Amygdala (tissue), 56 donors: ENCODE measurements at places on chromosomes 16 and 17.

GRCh38 chr17:2179615-2180295, 123.8 kb downstream of the SMG6 start:
- DNase-seq = peak; percentile 28

DNA sequence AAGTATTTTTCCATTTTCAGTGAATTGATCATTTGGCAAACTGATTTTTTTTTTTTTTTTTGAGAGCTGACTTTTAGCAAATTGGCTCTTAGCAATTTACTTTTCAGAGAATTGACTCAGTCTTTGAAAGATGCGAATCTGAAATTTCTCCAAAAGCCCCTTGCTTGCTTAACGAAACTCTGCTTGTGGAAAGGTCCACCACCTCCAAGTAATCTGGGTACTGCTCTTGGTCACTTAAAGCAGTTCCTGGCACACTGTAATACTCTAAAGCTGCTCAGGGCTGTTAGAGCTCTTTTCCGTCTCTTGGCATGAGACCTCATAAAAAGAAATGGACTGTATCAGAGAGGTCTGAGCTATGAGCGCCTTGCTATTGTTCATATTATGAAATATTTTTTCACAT, 2.9 kb downstream of the GSDMB start:
- no peak for DNase-seq

GRCh38 chr17:43956222-43956621, 2.5 kb upstream of the PYY start:
- no peak for DNase-seq

DNA sequence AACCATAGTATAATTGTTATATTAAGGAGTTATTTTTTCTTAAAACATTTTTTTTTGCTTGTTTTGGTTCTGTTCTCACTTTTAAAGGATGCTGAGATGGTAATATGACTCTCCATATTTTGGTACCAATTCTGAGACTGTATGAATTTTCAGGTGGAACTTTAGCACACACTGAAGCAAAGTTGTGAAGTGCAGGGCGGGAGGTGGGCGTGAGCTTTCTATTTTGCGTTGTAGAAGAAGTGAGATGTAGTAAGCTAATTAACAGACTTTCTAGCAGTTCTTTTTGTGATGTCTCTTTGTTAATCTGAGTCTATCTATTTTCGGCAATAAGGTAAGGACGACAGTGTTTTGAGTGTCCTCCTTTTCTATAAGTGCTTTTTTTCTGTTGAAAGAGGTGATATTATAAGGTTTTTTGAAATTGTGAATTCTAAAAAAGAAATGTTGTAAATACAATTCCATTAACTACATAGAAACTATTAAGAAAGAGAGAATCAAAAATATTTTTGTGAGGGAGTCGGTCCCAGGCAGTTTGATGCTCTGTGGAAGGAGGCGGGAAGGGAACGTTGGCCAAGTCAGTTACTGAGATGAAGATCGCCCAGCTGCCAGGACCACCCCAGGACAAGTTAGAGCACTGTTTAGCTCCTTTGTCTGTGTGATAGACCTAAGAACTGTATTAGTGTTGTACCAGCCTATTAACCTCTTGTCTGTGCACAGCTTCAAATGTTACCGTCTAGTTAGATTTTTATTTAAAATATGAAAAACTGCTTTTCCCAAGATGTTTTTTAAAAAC, 65.0 kb downstream of the CCDC182 start:
- no peak for DNase-seq

DNA sequence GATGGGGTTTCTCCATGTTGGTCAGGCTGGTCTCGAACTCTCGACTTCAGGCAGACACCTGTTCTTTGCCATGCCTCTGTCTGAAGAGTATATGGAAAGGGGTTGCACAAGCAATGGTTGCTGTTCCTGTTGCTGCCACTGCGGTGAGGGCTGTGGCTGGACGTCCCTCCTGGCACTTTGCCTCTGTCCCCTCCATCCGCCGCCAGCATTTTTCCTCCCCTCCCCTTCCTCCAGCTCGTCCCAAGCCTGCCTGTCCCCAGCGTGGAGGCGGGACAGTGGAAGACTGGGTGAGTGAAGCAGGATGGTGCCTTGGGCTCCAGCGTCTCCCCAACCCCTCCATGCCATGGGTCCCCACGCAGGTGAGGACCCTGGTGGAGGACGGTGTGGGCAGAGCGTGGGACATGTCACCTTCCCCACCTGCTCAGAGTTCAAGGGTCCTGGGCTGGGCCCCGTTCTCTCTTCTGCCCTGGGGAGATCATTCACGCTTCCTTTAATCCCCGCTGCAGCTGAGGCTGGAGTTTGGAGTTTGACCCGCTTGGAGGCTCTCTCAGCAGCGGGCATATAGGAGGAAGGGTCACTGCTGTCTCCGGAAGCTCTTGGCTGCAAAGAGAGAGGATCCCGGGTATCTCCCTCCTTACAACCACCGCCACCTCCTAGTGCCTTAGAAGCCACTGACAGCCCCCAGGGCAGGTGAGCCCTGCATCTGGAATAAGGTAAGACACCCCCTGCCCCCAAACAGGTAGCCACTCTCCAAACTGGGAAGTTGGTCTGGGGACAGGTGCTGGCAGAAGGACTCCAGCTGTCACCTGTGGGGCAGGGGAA, at the start of gene SLC5A11:
Gene SLC5A11 (plus strand): TSS at position 238 of the 822 bp plus-strand sequence. CDS start 12,681 bp downstream, outside the sequence.
- DNase-seq = no peak

GRCh38 chr17:77287432-77288068, 146.8 kb downstream of the SEC14L1 start:
- DNase-seq = no peak
